ENCODE measurements at places on chromosomes 1 and 21.

DNA sequence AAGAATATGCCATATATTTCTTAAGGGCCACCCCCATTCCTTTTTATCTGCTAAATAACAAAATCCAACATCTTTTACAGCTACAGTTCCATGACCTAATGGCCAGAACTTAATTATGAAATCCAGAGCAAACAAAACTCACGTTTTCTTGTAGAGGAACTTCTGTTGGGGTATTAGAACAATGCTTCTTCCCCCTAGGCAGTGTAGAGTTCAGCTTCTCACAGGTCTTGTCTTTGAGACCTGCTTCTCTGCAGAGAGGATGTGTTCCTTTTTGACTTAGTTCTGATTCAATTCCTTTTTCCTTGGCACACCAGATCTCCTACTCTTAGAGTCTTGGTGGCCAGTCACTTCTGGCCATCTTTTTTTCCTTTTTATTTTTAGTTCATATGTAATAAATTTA is 22.2 kb downstream of the VAV3 start:
- no peak for DNase-seq

DNA sequence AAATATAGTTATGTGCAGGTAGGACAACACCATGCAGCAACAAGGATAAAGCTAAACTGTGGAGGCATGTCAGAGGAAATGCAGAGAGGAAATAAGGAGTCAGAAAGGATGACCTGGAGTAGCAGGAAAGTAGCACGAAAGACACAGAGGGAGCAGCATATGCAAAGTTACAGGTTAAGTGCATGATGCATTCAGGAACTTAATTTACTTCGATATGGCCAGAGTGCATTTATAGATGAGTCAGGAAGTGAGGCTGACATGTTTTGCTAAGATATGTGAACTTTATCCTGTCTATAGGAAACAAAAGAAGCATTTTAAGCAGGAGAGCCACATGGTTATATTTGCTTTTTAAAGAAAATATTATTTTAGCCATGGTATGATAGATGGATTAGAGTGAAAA is 15.4 kb upstream of the MUTYH start:
- DNase-seq, result no peak

DNA sequence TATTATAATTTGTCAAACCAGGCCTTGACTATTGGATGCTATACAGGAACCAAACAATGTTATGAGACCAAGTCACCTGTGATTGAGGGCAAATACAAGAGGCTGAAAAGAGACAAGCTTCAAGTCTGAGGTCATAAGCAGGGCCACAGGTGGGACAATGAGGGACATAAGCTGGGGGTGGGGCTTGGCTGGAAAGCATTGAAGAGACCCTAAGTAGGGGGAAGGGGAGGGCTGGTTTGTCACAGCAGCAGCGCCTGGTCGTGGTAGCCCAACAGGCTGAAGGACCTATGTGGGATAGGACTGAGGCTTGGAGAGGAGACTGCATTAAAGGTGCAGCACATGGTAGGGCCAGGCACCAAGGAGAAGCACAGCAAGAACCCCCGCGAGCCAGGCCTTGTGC is 17.9 kb downstream of the HMGN2 start:
- no peak for DNase-seq

- DNase-seq, result no peak
These were observed 397.2 kb downstream of the DUSP10 start for GRCh38 chr1:221344693-221345092.

GRCh38 chr21:27426196-27426595 is 459.3 kb upstream of the ADAMTS5 start:
- no peak for DNase-seq

DNA sequence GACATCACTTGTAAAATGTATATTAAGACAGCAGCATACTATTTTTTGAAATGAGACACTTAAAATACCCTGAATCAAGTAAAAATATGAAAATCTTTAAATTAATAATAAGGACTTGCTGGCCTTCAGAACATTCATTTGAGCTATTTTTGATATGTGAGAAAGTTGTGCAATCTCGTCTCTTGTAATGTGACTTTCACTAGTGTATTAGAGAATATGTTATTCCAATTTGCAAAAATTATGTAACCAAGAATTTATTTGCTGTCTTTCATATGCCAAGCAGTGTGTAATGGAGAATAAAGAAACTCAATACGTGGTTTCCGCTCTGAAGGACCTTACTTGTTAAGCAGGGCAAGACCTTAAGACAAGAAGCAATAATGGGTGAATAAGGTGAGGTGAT is 375.0 kb upstream of the RUNX1 start:
- no peak for DNase-seq

DNA sequence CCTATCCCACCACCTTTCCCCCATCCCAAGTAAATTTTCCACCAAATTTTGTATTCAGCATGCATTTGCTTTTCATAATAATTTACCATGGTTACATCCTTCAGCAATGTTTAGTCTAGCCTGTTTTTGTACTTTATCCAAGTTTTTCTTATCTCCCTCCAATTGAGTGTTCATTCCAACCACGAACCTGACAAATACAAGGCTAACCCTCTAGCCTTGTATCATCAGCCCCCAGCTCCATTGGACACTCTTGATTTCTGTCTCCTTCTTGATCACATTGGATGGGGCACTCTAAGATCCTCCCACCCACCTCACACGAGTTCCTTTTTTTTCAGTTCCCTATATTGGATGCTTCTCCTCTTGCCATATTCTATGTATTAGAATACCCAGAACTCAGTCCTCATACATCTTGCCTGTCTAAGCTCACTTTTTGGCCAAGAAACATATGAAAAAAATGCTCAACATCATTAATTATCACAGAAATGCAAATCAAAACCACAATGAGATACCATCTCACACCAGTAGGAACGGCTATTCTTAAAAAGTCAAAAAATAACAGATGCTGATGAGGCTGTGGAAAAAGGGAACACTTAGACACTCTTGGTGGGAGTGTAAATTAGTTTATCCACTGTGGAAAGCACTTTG is 40.5 kb upstream of the SLC35F3 start:
- DNase-seq, result no peak
